Activated naive CD4-positive, alpha-beta T cell treated with anti-CD3 and anti-CD28 coated beads for 36 hours (primary cell): ENCODE measurements at places on chromosomes 1 and 21. TPM values are rescaled to one million over a fixed set of nuclear protein-coding genes. Genes with fewer than 3 reads are reported as not detected.
A peak's percentile ranks its signal among the peaks of the same experiment; 100 is the strongest.

The GPR3 gene
- 0.64 TPM for total RNA-seq

The ZMYND12 gene
- total RNA-seq, result 0.76 TPM

The FLG2 gene
- total RNA-seq, result not detected

The HRNR gene
- not detected for total RNA-seq

The FCRLB gene
- 0.10 TPM for total RNA-seq

The SPRR2F gene
- total RNA-seq, result not detected

The NLRP3 gene
- total RNA-seq, result not detected

The CRYBG2 gene
- total RNA-seq, result 0.72 TPM

The ENTREP3 gene
- 32.1 TPM for total RNA-seq

The OVAAL gene
- not detected for total RNA-seq

The TMEM52 gene
- total RNA-seq, result 0.99 TPM

The SOX13 gene
- total RNA-seq, result 0.17 TPM

The KCNJ9 gene
- total RNA-seq, result not detected

The FDPS gene
- 332 TPM for total RNA-seq

The WNT3A gene
- not detected for total RNA-seq

The CD1C gene
- total RNA-seq, result 0.19 TPM

DNA sequence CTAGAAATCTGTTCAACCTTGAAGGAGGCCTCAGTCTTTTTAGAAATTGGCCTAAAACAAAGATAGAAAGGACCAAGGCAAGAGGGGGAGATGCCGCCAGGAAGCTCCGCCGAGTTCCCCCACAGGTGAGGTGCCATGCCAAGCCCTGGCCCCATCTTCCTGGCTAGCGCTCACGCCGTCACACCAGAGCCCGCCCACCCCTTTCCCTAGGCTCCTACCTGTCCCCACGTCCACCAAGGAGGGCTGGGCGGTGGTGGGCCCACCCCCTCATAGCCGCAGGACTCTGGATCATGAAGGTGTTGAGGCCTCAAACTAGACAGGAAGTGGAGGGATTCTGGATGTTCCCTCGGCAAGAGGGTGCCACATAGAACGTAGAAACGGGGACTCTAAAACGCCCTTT lies 15.5 kb upstream of the CCDC27 start:
- no peak for DNase-seq

DNA sequence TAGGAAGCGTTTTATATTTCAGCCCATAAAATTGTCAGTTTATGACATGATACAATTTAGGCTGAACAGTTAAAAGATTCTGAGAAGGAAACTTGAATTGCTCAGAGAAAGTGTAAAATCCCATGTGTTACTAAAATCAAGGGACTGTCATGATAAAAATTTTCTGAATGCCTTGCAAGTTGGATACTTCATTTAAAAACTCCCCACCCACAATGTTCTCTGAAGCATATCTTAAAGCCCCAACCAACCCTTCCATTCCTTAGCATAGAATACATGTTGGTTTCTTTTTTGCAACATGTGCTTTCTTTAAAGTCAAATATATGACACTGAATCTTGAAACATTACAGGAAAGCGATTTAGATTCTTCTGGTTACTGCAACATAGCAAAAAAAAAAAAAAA lies 97.4 kb downstream of the MRPL39 start:
- no peak for DNase-seq

DNA sequence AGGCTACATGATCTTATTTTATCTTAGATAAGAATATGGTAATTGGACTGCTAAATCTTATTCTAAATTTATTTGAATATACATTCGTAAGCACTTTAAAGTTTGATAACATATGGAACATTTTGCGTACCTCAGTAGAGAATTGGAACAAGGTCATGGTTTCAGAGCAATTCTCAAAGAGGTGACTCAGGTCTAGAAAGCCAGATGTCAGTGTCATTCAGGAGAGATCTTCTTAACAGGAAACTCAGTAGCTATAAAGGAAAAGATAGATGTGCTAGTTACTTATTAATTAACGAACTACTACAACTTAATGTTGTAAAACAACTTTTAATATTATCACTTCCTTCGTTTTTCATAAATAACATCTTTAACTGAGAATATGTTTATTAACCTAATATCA lies 142.5 kb downstream of the USP25 start:
- no peak for DNase-seq

DNA sequence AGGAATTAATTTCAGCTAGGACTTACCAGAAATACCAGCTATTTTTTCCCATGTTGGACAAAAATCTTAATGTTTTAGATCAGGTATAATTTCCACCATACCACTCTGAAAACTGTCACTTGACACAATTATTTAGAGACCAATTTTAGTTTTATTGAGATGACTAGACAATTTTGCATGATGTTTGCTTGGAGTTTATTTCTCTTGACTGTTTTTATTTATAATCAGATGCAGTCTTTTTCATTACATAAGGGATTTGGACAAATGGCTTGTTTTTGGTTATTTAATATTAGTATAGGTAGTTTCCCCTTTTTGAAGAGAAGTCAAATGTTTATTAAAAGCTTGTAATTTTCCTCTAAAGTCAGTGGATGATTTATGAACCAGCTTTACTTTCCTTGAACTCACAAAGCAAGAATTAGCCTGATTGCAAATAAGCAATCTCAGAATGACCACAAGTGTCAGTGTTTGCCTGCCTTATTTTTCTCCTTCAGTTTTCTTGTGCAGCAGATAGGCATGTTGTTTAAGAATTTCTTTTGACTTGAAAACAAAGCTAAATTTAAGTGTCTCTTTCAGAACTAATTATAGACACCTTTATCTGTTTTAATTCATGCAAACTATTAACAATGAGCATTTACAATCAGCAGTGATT lies 3.8 kb upstream of the B3GALT2 start:
- no peak for DNase-seq

DNA sequence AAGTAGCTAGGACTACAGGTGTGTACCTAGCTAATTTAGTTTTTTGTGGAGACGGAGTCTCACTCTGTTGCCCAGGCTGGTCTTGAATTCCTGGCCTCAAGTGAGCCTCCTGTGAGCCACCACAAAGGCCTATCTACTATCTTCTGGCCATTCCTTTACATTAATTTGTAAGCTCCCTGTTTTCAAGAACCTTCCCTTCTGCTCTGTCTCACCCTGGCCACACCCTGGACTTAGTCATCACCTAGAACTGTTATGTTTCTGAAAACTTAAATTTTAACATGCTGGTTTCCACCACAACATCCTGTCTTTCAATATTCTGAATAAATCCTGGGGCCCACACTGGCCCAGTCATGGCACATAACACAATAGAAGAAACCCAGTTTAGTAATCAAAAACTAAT lies 4.9 kb upstream of the B4GALT3 start:
- peak; percentile 85 for DNase-seq

- no peak for DNase-seq
Measured at GRCh38 chr1:7491818-7492173, 279.3 kb upstream of the VAMP3 start.

DNA sequence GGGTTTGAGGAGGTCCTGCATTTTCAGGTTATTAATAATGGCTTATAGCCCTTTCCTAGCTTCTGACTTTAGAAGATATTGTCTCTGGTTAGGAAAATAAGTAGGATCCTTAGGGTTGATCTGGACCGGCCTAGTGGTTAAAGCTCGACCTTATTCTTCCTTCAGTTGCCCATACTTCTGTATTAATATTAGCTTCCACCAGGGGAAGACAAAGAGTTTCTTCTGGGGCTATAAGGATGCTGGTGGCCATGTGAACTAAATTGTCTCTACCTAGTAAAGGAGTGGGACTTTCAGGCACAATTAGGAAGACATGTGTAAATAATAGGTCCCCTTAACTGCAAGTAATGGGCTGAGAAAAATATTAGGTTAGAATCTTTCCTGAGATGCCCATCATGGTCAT lies 20.6 kb upstream of the FCGR2A start:
- no peak for DNase-seq

- DNase-seq, result no peak
Measured at GRCh38 chr1:20551945-20552727, at the start of gene FAM43B. Gene FAM43B (plus strand): TSS chr1:20552573. CDS start chr1:20552974, 401 bp downstream.

- DNase-seq, result no peak
Measured at GRCh38 chr1:5500541-5500940, 491.7 kb downstream of the NPHP4 start.

GRCh38 chr1:183585038-183585437 lies 5.2 kb downstream of the NCF2 start:
- DNase-seq, result no peak

DNA sequence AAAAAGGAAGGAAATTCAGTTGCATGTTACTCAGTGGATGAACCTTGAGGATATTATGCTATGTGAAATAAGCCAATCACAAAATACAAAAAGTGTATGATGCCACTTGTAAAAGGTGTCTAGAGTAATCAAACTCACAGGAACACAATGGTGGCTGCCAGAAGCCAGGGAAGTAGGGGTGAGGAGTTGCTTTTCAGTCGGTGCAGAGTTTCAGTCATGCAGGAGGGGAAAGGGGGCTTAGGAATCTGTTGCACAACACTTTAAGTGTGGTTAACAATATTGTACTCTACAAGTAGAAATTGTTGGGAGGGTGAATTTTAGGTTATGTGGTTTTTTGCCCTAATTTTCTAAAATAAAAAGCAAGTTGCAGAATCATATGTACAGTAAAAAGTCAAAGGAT lies 184.2 kb upstream of the RAB4A start:
- no peak for DNase-seq

GRCh38 chr1:160742428-160743127 lies 3.5 kb downstream of the SLAMF7 start:
- DNase-seq, result no peak

DNA sequence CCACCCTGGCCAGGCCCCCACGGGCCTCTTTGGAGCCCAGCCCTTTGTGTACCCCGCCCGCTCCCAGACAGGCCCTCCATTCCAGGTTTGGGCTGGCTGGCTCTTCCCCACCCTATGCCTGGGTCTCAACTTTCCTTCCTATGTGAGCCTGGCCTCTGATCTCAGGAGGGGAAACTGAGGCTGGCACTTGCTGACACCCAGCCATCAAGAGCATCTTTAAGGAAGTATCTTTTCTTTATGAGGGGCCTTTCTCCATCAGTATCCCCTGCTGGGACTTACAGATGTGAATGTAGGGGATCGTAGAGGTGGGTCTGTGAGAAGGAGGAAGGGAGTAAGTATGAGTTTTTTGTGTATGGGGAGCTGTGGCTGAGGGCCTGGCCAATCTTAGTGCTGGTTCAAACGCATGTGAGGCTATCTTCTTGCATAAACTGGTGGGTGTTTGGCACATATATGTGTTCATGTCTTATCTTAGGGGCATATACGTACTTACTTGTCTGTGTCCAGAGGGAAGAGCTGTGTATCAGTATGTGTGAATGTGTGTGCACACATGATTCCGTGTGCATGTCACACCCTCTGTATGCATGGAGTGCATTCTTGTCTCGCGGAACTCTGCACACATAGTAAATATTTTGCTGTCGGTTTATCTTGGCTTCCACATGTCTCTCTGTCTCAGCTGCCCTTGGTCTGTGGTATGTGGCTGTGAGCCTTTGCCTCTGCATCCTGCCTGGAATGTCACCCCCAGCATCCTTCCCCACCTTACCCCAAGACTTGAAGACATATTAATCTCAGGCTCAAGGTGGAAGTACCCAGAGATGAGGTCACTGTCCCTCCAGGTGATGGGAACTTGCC lies 5.4 kb downstream of the NECTIN4 start:
- no peak for DNase-seq

GRCh38 chr1:1124786-1125642 lies 9.1 kb upstream of the C1orf159 start:
- no peak for DNase-seq

DNA sequence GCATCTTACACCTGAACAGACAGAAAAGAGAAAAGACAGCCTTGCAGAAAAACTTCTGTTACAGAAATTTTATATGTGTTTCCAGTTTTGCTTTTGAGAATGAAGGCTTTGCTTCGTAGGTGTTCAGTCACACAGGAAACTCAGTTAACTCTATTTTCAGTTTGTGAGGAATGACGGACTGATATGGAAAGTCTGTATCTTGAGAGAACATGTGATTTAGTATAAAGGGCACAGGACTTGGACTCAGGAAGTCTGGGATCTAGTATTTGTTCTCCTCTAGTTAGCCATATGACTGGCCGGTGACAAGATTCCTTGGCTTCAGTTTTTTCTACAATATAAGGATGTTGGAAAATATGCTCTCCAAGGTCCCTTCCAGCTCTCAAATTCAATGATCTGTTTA lies 149.1 kb downstream of the OLFM3 start:
- DNase-seq, result no peak

GRCh38 chr1:31497601-31498000 lies 78.7 kb upstream of the TINAGL1 start:
- no peak for DNase-seq

- DNase-seq, result no peak
Measured at GRCh38 chr1:183191833-183192232, 5.8 kb downstream of the LAMC2 start.

GRCh38 chr21:38970765-38971164 lies 165.0 kb downstream of the ETS2 start:
- no peak for DNase-seq
